ENCODE measurements at places on chromosomes 5 and 9.

- DNase-seq: no peak
Observed at GRCh38 chr5:170104299-170104698, 1.4 kb upstream of the FOXI1 start.

DNA sequence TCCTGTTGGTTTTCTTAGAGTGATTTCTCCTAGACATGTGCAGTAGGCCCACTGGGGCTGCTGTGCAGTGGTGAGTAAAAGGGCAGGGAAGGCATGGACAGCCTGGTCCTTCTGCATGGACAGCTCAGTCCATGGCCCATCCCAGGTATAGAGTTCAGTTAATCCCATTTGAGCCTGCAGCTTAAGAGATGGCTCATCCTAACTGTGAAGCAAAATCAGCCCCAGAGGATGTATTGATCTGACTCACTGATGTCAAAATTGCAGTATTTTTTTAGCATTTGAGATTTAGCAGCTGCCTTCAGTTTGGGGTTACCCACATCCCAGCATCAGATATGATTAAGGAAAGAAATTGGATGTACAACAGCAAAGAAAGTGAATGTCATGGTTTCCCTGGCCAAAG, 93.4 kb downstream of the PDE6A start:
- DNase-seq: no peak

DNA sequence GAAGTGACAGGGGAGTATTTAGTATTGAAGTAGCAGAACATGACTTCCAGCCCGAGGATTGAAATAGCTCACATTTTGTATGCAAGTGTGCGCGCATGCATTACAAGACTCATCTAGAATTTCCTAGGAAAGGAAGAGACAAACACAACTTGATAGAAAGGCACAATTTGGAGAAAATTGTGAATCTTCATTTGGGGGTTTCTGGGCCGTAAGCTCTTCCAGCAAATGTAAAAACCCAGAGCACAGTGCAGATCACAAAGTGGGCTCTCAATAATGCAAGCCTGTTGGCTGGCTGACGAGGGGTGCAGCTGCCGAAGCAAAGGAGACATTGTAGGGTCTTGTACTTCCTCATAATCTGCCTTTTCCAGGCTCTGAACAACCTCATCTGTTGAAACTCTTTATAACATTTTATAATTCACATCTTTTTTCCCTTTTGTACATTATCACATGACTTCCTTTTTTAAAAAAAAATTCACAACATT, 109.0 kb downstream of the BAAT start:
- DNase-seq: no peak

GRCh38 chr9:16670791-16671190, 199.7 kb downstream of the BNC2 start:
- DNase-seq: no peak
